Cardiac septum (tissue), 1 donor: ENCODE measurements at places on chromosomes 12 and 14. TPM values are rescaled to one million over a fixed set of nuclear protein-coding genes. Genes with fewer than 3 reads are reported as not detected.

ZC2HC1C gene
- 5.2 TPM for total RNA-seq

OR4E2 gene
- total RNA-seq, result not detected

SELPLG gene
- 3.1 TPM for total RNA-seq

TSPAN11 gene
- total RNA-seq, result 1.9 TPM

EID3 gene
- 2.1 TPM for total RNA-seq

RERG gene
- total RNA-seq, result 3.1 TPM

GSC gene
- total RNA-seq, result 0.43 TPM

TARBP2 gene
- total RNA-seq, result 11.6 TPM

IFNG-AS1 gene
- total RNA-seq, result 0.19 TPM

RNASE3 gene
- not detected for total RNA-seq

PPP1R36 gene
- total RNA-seq, result 0.94 TPM

PLEKHG7 gene
- not detected for total RNA-seq

RNU6-7 gene
- total RNA-seq, result not detected

GAS2L3 gene
- 2.8 TPM for total RNA-seq

NTN4 gene
- total RNA-seq, result 77.8 TPM

NANOG gene
- total RNA-seq, result not detected

KRT79 gene
- total RNA-seq, result not detected

GPRC5D gene
- total RNA-seq, result not detected

GRIN2B gene
- 0.16 TPM for total RNA-seq

TSHR gene
- not detected for total RNA-seq

CYP27B1 gene
- 0.24 TPM for total RNA-seq

OTX2 gene
- not detected for total RNA-seq

VASH1 gene
- 16.4 TPM for total RNA-seq

RASSF8 gene
- total RNA-seq, result 37.8 TPM

CSRP2 gene
- 15.7 TPM for total RNA-seq

RHOJ gene
- 14.7 TPM for total RNA-seq

PRB2 gene
- total RNA-seq, result not detected

FBRSL1 gene
- total RNA-seq, result 60.4 TPM

C12orf57 gene
- 162 TPM for total RNA-seq

EML5 gene
- 0.24 TPM for total RNA-seq

MYF6 gene
- total RNA-seq, result 1.1 TPM

INHBC gene
- total RNA-seq, result not detected

POTEM gene
- not detected for total RNA-seq

HHIPL1 gene
- total RNA-seq, result 1.9 TPM

PLA2G1B gene
- not detected for total RNA-seq

SPTSSA gene
- 11.5 TPM for total RNA-seq

TUNAR gene
- total RNA-seq, result not detected

FOXG1 gene
- not detected for total RNA-seq

NEDD1 gene
- total RNA-seq, result 11.5 TPM

KLHL33 gene
- 0.35 TPM for total RNA-seq

HCAR1 gene
- not detected for total RNA-seq

DNAI7 gene
- 0.38 TPM for total RNA-seq

GPR135 gene
- 3.2 TPM for total RNA-seq

SYT10 gene
- not detected for total RNA-seq

DLGAP5 gene
- total RNA-seq, result 0.08 TPM

LDHB gene
- total RNA-seq, result 1,416 TPM

GCN1 gene
- 39.8 TPM for total RNA-seq

A2ML1 gene
- not detected for total RNA-seq

RERGL gene
- total RNA-seq, result 0.97 TPM

TMEM116 gene
- total RNA-seq, result 32.2 TPM

STYK1 gene
- total RNA-seq, result 0.16 TPM

RASSF9 gene
- 9.1 TPM for total RNA-seq

ALX1 gene
- not detected for total RNA-seq

BCL2L14 gene
- not detected for total RNA-seq
